ENCODE measurements at places on chromosomes 5 and 9. TPM values are rescaled to one million over a fixed set of nuclear protein-coding genes. Genes with fewer than 3 reads are reported as not detected.

Gene HARS2
- 23.3 TPM for total RNA-seq

Gene ASS1
- total RNA-seq = 74.1 TPM

Gene SLC22A4
- total RNA-seq = 3.4 TPM

Gene LSM11
- 5.1 TPM for total RNA-seq

Gene TMEM171
- 2.4 TPM for total RNA-seq

Gene ARID3C
- total RNA-seq = not detected

Gene FBP1
- 40.4 TPM for total RNA-seq

Gene NTRK2
- total RNA-seq = not detected

Gene TMEM174
- not detected for total RNA-seq

Gene PCDHA1
- total RNA-seq = not detected

Gene TSSK1B
- total RNA-seq = 0.33 TPM

Gene GKAP1
- 2.6 TPM for total RNA-seq

Gene JAK2
- 11.2 TPM for total RNA-seq

Gene PCDHA13
- total RNA-seq = 3.2 TPM

Gene CDX1
- not detected for total RNA-seq

Gene CDC20B
- not detected for total RNA-seq

Gene PDLIM7
- total RNA-seq = 195 TPM

Gene FCN2
- total RNA-seq = not detected

Gene CBY3
- 1.4 TPM for total RNA-seq

Gene SH3TC2
- total RNA-seq = 32.0 TPM

Gene C9orf50
- total RNA-seq = not detected

Gene LURAP1L
- total RNA-seq = 16.4 TPM

Gene MTREX
- 44.0 TPM for total RNA-seq

Gene EIF4EBP3
- total RNA-seq = not detected

Gene ADRA1B
- 0.29 TPM for total RNA-seq

Gene SEMA4D
- total RNA-seq = 5.0 TPM

Gene SPINK1
- total RNA-seq = not detected

Gene BHMT2
- total RNA-seq = not detected

Gene FBLL1
- 0.07 TPM for total RNA-seq

Gene PHAX
- 40.3 TPM for total RNA-seq

Gene MAMDC2
- total RNA-seq = not detected

Gene CAVIN4
- 0.95 TPM for total RNA-seq

Gene AK8
- not detected for total RNA-seq

Gene ELAVL2
- total RNA-seq = 10.9 TPM

Gene ARL15
- 6.9 TPM for total RNA-seq

Gene NUTM2G
- total RNA-seq = not detected

Gene PTGDS
- total RNA-seq = not detected

Gene ARSI
- 6.3 TPM for total RNA-seq

Gene TLE1
- total RNA-seq = 55.6 TPM

Gene GDF9
- total RNA-seq = not detected

Gene GCNT1
- 0.29 TPM for total RNA-seq

Gene PLAC8L1
- total RNA-seq = not detected

Gene NR4A3
- total RNA-seq = 0.98 TPM

Data from PC-3 (cell line).